Activated CD8-positive, alpha-beta T cell treated with anti-CD3 and anti-CD28 coated beads, Interleukin-2, amount 10 ng/mL, durations not matched to agents 7 days and 5 days (primary cell): ENCODE measurements at places on chromosomes 11 and 22. TPM values are rescaled to one million over a fixed set of nuclear protein-coding genes. Genes with fewer than 3 reads are reported as not detected.

The MAP6 gene
- total RNA-seq: not detected

The MIOX gene
- total RNA-seq: not detected

The APIP gene
- 31.1 TPM for total RNA-seq

The OR52H1 gene
- total RNA-seq: not detected

The DAGLA gene
- not detected for total RNA-seq

The ENTHD1 gene
- total RNA-seq: 0.11 TPM

The MS4A1 gene
- 0.70 TPM for total RNA-seq

The LRRN4CL gene
- 0.21 TPM for total RNA-seq

The CLTCL1 gene
- total RNA-seq: 0.44 TPM

The CRYAB gene
- total RNA-seq: not detected

The PRR14L gene
- 64.0 TPM for total RNA-seq

The ZBTB16 gene
- 16.3 TPM for total RNA-seq
